ENCODE measurements at places on chromosomes 11 and 22.

GRCh38 chr22:39136317-39136716 lies 16.2 kb downstream of the CBX7 start:
- H3K36me3 ChIP-seq = peaks cover 2% of the 10 kb centered on the region
- H3K27ac ChIP-seq = no peak overlapping the region
- no peak overlapping the region for H3K4me3 ChIP-seq
- DNase-seq = no peak

- H3K36me3 ChIP-seq = no peaks in the 10 kb centered on the region
- no peak overlapping the region for H3K4me3 ChIP-seq
- DNase-seq = no peak
These were observed 39.4 kb downstream of the CYP2R1 start for GRCh38 chr11:14852571-14853177.

DNA sequence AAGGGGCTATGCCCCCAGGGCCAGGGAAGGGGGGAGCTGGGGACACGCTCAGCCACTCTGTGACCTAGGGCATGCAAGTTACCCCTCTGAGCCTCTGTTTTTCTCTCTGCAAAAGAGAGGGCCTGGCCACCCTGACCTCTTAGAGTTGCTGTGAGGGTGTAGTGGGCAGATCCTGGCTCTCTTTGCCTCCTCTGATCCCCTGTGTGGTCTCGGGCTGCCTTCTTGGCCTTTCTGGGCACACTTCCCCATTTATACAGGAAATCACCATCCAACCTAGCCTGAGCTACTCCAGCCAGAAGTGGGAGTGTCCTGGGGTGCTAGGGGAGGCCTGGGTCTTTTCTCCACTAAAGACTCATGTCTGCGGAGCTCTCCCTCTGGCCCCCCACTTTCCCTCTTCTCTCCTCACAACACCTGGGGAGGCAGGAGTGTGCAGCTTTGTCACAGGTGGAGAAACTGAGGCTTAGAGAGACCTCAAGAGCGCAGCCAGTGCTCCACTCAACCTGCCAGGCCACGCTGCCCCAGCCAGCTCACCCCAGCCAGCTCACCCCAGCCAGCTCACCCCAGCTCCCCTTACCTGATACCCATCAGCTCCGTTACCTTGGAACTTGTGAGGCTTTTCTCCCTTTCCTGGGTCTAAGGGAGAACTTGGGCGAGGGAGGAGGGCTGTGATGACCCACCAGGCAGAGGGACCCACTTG lies 1.4 kb downstream of the AIFM3 start:
- no peak for DNase-seq
- H3K36me3 ChIP-seq = no peaks in the 10 kb centered on the region
- no peak overlapping the region for H3K27ac ChIP-seq
- H3K4me1 ChIP-seq = peaks cover 16% of the 10 kb centered on the region
- H3K27me3 ChIP-seq = no peaks in the 10 kb centered on the region
- no peak overlapping the region for H3K4me3 ChIP-seq

- H3K4me3 ChIP-seq = peak within 1 kb of the TSS; percentile 27
- no peaks in the 10 kb centered on the region for H3K4me1 ChIP-seq
- H3K27me3 ChIP-seq = peaks cover 24% of the 10 kb centered on the region
- H3K36me3 ChIP-seq = peaks cover 10% of the 10 kb centered on the region
These were observed at the start of gene B4GALNT4 for GRCh38 chr11:369336-370018. B4GALNT4 (plus strand) TSS chr11:369499; CDS start chr11:369804, 305 bp downstream.

- no peak overlapping the region for H3K27ac ChIP-seq
- H3K4me3 ChIP-seq = no peak overlapping the region
- peaks cover 17% of the 10 kb centered on the region for H3K4me1 ChIP-seq
- no peak for DNase-seq
- H3K36me3 ChIP-seq = no peaks in the 10 kb centered on the region
- H3K27me3 ChIP-seq = peaks cover 8% of the 10 kb centered on the region
These were observed 15.1 kb downstream of the CRELD2 start for GRCh38 chr22:49933236-49934159.

DNA sequence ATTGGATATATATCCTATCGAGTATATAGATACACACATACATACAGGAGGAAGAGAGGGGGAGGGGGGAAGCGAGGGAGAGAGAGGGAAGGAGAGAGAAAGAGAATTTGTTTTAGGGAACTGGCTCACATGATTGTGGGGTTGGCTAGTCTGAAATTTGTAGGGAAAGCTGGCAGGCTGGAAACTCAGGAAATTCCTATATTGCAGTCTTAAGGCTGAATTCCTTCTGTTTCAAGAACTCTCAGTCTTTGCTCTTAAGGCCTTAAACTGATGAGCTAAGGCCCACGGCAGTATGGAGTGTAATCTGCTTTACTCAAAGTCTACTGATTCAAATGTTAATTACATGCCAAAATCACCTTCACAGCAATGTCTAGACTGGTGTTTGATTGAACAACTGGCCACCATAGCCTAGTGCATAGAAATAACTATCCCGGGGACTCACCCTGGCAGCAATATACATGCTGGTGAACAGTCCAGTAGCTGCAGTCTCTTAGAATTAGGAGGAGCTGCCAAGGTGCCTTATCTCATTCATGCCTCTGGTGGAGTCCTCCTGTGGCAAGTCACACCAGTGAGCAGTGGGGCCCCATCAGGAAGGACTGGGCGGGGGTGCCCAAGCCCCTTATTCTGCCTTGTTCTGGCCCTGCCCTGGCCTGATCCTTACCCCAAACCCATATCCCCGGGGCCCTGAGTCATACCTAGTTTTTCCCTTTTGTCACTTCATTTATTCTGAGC lies 59.7 kb upstream of the AMPD3 start:
- peaks cover 2% of the 10 kb centered on the region for H3K27me3 ChIP-seq
- H3K4me1 ChIP-seq = no peaks in the 10 kb centered on the region
- H3K27ac ChIP-seq = no peak overlapping the region
- DNase-seq = no peak
- no peaks in the 10 kb centered on the region for H3K36me3 ChIP-seq

DNA sequence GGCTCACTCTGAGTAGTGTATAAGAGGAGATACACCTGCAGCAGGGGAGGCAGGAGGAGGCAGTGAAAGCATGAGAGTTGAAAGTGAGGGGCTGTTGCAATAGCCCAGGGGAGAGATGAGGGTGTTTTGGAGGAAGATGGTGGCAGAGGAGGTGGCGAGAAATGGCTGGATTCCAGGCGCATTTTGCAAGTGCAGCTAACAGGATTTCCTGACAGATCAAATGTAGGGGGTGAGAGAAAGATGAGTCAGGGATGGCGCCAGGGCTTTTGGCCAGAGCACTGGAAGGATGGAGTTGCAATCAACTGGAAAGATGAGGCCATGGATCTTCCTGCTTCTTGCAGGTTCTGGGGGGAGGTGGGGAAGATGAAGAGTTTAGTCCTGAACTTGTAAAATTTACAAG lies 16.8 kb upstream of the TSPAN18 start:
- H3K27ac ChIP-seq = no peak overlapping the region
- H3K36me3 ChIP-seq = no peaks in the 10 kb centered on the region
- no peak overlapping the region for H3K4me3 ChIP-seq
- no peak for DNase-seq

- H3K27ac ChIP-seq = no peak overlapping the region
- no peaks in the 10 kb centered on the region for H3K27me3 ChIP-seq
- no peaks in the 10 kb centered on the region for H3K36me3 ChIP-seq
These were observed 150.3 kb downstream of the NECTIN1 start for GRCh38 chr11:119578521-119579191.

DNA sequence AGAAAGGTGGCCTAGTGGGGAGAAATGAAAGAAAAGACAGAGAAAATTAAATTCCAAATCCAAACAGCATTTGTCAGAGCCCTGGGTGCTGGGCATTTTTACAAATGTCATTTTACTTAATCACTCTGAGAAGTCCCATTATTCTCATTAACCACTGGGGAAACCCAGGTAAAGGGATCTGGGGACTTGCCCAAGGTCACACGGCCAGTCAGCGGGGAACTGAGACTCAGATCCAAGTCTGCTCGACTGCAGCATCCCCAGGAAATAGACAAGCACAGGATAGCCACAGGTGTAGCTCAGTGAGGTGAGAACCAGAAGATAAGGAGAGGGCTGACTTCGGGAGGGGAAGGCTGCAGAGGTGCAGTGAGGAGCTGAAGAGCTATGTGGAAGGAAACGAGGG lies 7.9 kb downstream of the NRXN2 start:
- H3K4me3 ChIP-seq = no peak overlapping the region
- H3K27ac ChIP-seq = no peak overlapping the region
- no peaks in the 10 kb centered on the region for H3K36me3 ChIP-seq
- no peaks in the 10 kb centered on the region for H3K4me1 ChIP-seq

DNA sequence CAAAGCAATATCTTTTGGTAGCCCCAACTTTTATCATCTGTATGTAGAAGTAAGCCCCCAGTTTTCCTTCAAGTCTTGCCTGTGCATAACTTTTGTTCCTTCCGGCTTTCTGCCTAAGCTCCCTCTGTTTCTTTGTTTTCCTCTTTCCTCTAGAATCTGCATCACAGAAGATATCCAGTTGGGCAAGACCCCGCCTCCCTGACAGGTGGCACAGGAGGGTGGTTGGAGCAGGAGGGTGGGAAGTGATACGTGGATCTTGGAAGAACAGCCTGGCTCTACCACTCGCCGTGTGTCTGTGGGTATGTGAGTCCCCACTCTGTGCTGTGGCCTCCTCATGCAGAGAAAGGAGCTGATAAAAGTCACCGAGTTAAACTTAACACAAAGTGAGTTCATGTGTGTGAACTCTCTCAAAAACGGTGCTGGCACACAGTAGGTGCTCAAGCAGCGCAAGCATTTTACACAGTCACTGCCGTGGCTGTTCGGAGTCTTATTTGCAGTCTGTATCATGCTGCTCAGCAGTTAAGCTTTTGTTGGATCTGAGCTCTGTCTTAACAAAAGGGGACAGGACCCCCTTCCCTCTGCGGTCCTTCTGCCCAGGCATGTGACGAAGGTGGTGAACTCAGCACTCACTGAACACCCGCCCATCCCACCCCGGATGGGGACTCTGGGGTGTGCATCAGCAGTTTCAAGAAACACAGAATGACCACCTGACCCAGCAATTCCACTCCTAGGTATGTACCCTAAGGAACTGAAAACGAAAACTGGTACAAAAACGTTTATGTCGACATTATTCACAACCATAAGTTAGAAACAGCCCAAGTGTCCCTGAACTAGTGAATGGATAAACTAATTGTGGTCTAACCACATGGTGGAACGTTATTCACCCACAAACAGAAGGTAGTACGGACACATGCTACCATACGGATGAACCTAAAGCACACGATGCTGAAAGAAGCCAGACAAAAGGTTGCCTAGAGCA lies 249.1 kb downstream of the CTTN start:
- H3K4me3 ChIP-seq = no peak overlapping the region
- H3K4me1 ChIP-seq = no peaks in the 10 kb centered on the region
- DNase-seq = no peak
- H3K27ac ChIP-seq = no peak overlapping the region
- no peaks in the 10 kb centered on the region for H3K36me3 ChIP-seq

Measured in small intestine (tissue), 16 donors.